HuH-7 (cell line): ENCODE measurements at places on chromosomes 16 and 17.

- no peak for DNase-seq
These were observed 46.0 kb downstream of the CPNE2 start for GRCh38 chr16:57138281-57138935.

- peak; percentile 58 for DNase-seq
These were observed 45.2 kb downstream of the MYH13 start for GRCh38 chr17:10327640-10328039.

DNA sequence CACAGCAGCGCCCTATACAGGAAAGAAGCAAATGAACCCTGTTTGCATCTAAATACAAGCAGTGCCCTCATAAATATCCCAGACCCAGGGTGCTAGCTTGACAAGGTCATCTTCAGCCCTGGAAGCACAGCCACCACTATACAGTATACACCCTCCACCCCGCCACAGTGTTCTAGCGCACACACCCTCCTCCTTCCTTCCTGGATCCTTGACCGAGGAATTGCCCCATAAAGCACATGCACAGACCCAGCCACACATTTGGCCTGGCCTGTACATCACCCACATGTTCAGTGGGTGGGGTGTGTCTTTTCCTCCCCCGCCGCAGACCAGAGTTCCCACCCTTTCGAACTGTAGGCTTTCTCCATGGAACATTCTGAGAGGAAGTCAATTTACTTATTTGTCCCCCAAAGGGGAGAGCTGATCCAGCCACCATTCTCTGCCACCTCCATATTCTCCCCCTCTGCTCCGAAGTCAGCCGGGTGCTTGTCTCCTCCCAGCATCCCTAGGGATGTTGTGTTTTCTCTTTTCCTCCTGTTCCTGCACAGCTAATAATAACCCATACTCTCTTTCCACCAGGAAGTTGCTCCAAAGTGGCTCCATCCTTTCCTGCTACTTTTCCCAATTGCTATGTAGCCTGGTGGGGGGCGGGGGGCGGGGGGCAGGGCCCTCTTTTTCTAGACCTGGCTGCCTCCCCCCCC, 6.6 kb downstream of the ABI3 start:
- no peak for DNase-seq

DNA sequence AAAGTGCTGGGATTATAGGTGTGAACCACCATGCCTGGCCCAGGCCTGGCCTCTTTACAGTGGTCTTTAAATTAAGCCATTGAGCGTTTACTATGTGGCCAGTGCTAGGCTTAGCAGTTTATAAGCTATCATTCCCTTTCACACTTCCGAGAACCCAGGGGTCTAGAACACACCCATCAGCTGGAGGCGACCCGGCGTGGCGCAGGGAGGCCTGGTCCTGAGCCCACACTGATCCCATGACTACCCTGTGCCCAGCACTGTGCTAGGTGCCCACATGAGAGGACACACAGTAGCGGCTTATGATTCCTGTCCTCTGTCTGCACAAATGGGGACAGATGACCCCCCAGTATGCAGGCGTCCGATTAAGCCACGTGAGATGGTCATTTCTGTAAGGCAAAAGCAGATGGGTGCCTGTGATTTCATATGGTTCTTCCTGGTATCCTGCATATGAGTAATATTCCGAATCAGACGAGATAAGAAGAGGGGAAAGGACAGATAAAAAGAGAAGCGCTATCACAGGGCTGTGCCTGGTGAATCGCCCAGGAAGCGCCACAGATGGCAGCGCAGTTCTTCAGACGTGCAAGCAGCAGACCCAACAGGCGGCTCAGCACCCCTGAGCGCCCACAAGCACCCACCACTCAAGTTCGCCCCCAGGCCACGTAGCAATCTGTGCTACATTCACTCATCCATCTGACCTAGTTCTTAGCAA, 5.3 kb downstream of the OSGIN1 start:
- no peak for DNase-seq

DNA sequence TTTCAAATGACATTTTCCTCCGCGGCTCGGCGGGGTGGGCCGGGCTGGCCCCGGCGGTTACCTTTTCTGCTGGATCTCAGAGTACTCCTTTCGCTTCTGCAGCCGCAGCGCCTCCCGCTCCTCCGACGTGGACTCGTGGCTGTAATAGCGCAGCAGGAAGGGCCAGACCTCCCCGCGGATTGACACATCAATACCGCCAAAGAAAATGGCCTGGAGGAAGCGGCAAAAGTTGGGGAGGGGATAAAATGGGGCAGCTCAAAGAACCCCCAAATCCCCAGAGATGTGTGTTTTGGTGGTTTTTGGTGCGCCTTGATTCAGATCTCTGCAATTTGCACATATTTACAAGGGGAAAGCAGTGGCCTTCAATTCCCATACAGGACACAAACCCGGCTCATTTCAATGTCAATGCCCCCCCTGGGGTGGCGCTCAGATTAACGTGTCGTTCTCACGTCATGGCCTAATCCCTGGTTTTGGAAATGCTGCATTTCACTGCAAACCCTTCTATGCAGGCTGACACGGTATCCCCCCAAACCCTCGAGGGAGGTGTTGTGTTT, 85.9 kb downstream of the TBC1D16 start:
- peak; percentile 12 for DNase-seq

GRCh38 chr16:50207652-50208051, 54.5 kb downstream of the TENT4B start:
- DNase-seq = no peak

GRCh38 chr17:36932694-36933511, 4.4 kb upstream of the LHX1 start:
- no peak for DNase-seq

DNA sequence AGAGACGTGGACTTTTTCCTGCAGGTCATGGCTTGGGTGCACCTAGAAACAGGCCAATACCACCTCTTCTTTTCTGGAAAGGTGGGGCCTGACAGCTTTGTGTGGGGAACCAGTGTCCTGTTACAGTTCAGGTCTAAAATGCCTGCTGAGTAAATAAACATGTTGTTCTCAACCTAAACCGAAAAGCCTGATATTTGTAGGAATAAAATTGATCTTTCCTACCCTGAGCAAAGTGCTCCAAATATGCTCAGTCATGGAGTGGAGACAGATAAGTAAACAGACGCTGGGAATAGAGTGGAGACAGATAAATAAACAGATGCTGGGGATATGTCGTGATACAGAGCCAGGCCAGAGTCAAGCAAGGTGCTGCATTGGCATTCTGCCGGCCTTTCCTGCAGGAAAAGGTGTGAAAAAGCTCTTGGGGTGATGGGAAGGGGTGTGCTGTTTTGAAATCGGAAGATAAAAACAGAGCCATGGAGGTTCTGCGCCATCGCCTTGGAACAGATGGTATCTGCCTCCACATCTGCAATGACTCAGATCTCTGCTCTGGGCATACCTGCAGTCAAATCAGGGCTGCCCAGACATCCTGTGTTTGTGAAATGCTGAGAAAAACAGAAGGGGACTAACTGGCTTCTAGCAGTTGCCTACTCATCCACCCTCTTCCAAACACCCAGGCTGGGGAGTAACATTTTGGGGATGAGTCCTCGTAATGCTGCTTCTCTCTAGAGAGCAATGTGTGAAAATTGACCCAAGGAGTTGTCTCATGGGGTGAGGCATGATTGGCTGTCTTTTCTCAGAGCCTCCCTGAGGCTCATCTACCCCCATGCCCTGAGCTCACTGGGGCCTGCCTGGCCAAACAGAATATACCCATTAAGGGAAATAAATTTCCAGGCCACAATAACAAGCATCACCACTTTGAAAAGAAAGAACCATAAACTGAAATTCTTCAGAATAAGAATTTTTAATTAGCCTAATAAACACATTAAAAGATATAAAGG, 16.8 kb upstream of the TRPV2 start:
- no peak for DNase-seq

GRCh38 chr16:74713325-74713724, 12.7 kb upstream of the MLKL start:
- DNase-seq = no peak

GRCh38 chr17:31296142-31296541, 897 bp downstream of the OMG start:
- no peak for DNase-seq

DNA sequence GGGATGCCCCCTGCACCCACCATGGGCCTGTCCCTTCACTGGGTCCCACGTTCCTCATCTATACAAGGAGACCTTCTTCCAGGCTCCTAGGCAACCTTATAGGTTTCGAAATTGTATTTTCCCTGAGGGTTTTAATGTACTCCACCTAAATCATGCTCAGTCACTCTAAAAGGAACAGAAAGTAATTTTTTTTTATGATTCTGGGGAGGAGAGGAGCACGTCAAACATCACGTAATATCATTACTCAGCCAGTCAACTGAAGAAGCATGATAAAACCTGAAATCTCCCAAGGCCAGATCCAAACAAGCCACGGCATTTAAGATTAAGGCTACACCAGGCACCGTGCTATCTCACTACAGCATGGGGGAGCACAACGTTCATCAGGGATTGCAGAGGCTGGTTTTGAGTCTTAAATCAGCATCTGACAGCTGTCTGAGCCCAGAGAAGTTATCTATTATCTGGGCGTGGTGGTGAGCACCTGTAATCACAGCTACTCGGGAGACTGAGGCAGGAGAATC, 3.9 kb upstream of the TMEM114 start:
- no peak for DNase-seq

GRCh38 chr17:55067697-55068439, 99.3 kb downstream of the STXBP4 start:
- DNase-seq = no peak

GRCh38 chr16:27472091-27473020, 70.4 kb downstream of the IL21R start:
- DNase-seq = no peak

GRCh38 chr16:49275050-49275730, 6.4 kb downstream of the CBLN1 start:
- no peak for DNase-seq

GRCh38 chr17:65745241-65745640, 183.8 kb upstream of the AXIN2 start:
- DNase-seq = no peak

- DNase-seq = no peak
These were observed 42.4 kb downstream of the SNX11 start for GRCh38 chr17:48149787-48150463.

GRCh38 chr16:57585051-57585687, 42.7 kb downstream of the ADGRG5 start:
- DNase-seq = no peak

GRCh38 chr17:53516636-53517035, 306.1 kb upstream of the KIF2B start:
- DNase-seq = no peak

- DNase-seq = no peak
These were observed 8.5 kb downstream of the GAA start for GRCh38 chr17:80109713-80110446.

GRCh38 chr17:38415250-38416194, 12.7 kb upstream of the ARHGAP23 start:
- DNase-seq = peak; percentile 72

DNA sequence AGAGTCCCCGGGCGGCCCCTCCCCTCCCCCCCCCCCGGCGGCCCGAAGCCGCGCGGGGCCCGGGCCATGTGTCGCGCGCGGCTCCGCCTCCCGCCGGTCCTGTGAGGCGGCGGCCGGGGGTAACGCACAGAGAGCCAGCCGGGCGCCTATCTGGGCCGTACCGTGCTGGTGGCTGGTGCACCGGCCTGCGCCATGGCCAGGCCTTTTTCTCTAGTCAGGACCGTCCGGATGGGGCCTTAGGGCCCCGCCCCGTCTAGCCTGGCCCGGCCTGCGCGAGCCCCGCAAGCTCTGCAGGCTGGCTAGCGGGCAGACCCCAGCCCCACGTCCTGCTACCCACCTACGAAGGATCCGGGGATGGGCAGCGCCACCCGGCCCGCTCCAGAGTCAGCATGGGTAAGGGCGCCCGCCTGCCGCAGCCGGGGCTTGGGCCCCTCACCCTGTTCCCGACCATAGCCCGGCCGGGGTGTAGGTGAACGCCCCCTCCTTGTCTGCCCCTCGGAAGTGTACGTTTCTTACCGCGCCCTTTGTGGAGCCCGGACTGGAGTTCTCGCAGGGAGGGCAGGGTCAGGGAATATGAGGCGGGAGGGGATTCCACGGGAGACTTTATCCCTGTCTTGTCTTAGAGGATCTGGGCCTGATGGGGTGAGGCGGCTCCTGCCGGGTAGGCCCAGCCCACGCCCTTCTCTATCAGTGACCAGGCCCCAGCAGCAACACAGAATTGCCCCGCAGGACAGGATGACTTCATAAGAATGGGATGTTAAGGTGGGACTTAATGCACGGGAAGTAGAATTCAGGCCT, at the start of gene CENPT:
Gene CENPT (minus strand): TSS at position 630 of the 798 bp plus-strand sequence. CDS start 13,834 bp downstream, outside the sequence.
- DNase-seq = no peak

DNA sequence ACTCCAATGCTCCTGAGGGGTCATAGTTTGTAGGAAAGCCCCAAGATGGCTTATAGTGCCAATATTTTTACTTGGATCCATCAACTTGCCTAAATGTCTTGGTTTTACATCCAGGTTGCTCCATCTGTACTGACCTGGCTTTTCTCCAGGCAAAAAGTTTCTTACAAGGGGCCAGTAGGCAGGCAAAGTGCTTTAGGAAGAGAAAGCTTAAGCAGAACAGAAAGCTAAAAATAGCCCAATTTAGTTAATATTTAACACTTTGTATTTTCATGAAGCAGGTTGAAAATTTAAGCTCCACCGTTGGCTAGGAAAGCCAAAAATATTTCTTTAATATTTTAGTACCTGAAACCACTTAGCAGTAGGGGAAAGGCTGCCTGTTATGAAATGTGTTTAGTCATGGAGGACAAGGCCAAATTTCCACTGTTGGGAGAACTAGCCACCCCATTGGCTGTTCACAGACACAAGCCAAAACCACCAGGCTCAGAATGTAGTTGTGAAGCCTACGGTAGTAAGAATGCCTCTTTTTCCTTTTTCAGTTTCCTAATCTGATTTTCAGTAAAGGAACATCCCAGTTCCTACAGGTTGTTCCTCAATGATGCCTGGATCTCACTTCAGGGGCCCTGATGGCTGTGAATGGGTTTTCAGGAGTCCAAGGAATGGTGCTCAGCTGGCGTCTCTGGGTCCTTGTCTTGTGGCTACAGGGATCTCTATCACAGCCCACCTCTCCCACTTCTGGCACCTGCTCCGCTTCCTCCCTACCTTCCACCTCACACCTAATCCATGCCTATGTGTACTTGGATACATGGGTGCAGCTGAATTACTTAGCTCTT, 324.8 kb downstream of the PMP22 start:
- DNase-seq = no peak

GRCh38 chr17:61450641-61451537, 1.3 kb upstream of the TBX4 start:
- peak; percentile 59 for DNase-seq

DNA sequence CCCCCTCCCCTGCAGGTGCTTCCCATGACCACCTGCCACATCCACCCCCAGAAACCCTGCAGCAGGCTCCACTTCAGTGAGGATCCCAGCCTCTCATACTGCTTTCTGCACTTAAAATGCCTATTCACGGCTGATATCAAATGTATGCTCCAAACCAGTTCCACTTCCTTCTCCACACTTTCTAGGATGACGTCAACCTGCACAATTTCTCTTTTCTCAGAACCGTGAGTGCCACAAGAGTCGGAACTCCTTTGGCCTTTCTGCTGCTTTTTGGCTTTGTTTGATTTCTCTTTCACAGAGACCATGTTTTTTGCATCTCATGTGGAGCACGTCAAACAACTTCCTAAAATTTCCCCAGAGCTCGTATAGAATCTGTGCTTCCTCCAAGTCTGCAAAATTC, 378.8 kb upstream of the TNRC6C start:
- no peak for DNase-seq
